ENCODE measurements at places on chromosomes 13 and 19.

GRCh38 chr19:40379446-40380198 is 10.4 kb downstream of the HIPK4 start:
- no peak for DNase-seq

DNA sequence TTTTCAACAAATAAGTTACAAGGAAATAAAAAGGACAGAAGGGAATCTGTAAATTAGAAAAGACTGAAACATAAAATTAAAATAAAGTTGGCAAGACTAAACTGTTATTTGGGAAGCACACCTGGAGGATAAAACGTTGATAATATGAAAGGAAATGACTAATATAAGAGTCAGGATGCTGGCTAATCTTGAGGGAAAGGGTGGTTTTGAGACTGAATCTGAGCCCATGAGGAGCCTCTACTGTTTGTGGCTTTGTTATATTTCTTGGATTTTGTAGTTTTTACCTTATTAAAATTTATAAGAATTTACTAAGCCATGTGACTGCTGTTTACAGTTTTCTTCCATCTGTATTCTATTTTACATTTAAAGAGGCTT is 718.0 kb upstream of the SPRY2 start:
- DNase-seq: no peak

DNA sequence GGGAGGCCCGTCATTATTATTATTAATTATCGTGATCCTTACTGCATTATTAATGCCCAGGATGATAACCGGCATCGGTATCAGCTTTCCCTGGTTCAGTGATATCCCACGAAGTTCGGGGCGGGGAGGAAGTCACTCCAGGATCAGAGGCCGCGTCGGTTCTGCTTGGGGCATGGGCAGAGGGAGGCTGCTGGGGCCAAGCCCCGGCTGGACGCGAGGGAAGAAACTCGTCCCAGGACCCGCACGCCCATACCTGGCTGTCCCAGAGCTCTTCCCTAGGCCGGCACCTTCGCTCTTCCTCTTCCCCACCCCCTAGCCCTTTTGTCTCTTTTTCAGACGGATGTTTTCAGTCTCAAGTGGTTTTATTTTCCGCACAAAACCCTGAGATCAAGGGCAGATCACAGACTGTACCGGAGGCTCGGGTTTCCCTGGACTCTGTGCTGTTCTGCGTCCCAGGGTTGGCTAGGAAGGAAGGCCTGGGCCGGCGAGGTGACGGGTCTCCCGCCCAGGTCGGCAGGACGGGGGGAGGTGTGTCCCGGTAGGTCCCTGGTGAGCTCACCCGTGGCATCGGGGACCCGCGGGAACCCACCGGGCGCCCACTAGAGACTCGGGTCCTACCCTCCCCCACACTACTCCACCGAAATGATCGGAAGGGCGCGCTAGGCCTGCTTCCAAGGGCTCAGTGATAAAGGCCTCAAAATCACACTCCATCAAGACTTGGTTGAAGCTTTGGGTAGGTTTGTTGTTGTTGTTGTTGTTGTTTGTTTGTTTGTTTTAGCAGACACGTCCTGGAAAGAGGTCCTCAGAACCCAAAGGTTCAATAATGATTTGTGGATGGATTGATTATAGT is 7.9 kb downstream of the ZIC2 start:
- no peak for DNase-seq

DNA sequence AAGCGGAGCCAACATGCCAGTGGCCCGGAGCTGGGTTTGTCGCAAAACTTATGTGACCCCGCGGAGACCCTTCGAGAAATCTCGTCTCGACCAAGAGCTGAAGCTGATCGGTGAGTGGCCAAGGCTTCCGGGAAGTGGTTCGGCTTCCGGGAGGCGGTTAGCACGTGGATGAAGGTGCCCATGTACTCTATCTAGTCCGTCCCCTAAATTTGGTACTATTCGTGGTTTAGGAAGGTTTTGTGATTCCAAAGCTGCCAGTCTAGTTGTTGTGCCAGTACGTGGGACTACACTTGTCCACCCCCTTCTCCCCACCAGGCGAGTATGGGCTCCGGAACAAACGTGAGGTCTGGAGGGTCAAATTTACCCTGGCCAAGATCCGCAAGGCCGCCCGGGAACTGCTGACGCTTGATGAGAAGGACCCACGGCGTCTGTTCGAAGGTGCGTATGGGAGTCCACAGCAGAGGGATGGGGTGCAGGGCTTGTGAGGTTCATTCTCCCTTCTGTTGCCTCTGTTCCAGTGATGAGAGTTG is 579 bp downstream of the RPS9 start:
- DNase-seq: no peak

DNA sequence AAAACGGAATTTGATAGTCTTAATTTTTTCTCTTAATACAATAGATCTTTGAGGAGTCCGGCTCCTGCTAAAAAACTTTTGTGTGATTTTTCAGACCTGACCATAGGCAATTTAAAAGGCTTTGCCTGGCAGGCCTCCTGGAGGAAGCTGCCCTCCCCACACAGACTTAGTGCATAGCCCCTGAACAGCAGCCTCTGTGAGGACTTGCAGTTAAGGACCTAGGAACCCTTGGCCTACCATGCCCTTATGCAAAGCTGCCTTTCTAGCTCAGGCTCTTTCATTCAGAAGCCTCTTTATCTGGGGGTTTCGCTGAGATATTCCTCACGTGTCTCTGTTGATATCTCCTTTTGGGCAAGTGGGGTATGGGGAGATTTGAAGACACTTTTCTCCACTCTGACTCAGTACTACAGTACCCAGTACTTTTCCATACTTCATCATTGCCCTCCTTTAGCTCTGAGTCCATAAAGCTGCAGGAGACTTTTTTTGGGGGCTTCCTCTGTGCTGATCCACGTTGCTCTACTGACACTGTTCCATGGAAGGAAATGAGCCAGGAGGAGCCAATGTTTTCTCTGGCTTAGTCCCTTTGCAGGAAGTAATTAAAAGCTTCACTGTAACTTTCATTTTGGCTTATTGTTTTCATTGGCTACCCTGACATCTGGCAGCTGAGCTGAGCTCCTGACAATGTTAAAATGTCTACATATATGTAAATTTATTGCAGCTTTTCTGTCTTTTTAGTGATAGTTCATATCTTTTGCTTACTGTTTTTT is 283.1 kb downstream of the TDRD3 start:
- DNase-seq: no peak

DNA sequence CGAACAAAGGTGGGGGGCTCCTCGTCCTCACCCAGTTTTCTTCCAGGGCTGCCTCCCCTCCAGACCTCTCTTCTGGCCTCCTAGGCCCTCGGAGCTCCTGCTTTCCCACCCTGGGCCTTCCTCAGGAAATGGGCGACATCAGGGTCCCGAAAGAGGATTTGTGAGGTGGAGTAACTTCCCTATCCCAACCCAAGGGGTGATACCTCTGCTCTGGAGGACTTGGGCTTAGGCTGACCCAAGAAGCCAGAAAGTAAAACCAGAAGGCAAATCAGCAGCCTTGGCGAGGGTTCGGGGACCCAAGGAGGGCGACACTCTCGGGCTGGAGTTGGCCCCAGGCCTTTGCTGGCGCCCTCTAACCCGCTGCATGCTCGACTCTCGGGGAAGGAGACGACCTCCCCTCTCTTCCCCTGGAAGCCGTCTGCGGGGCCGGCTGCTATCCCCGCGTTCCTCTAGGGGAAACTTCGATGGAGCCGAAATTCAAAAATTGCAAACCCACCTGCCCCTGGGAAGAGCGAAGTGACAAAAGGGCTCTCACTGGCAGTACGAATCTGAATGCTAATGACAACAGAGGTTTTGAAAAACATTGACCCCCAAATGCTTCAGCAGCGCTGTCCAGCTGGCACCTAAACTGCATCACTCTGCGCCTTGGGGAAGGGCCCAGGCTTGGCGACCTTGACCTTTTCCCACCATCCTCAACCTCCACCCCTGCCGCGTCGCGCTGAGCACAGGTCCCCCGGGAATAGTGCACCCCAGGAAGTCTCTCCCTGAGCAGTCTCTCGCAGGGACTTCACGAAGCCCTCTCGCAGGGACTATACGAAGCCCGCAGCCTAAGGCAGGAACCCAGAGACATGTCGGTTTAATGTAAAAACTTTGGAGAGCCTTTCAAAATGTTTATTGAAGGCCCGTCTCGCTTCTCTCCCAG is 2.4 kb downstream of the PDX1 start:
- DNase-seq: no peak

- DNase-seq: no peak
Observed at GRCh38 chr13:35957241-35957731, 173.9 kb downstream of the DCLK1 start.

DNA sequence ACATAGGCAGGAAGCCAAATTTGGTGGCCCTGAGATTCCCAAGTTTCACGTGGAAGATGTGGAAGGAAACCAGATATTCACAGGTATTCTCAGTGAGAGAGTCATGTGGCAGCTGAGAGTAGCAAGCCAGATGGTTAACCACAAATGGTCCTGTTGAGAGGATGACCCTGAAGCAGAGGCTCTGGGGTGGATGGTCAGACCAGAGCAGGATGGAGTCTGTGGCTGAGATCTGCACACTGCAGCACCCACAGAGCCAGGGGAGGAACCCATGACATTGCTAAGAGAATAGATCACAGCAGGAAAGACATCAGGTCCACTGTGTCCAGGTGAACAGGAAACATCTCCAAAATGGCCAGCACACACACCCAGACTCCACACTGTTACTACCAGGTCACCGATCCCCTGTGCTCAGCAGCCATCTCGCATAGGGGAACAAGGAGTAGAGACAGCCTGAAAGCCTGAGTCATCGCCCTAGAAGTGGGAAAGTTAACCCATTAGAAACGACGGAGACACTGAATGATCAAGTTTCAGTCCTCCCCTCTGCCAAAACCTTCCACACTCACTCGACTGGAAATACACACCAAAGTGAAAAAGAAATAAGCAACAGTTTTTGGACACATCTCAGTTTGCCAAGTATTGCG is 160.0 kb downstream of the RBM26 start:
- DNase-seq: no peak

- DNase-seq: no peak
Observed at GRCh38 chr13:30799356-30799824, 64.0 kb downstream of the ALOX5AP start.

DNA sequence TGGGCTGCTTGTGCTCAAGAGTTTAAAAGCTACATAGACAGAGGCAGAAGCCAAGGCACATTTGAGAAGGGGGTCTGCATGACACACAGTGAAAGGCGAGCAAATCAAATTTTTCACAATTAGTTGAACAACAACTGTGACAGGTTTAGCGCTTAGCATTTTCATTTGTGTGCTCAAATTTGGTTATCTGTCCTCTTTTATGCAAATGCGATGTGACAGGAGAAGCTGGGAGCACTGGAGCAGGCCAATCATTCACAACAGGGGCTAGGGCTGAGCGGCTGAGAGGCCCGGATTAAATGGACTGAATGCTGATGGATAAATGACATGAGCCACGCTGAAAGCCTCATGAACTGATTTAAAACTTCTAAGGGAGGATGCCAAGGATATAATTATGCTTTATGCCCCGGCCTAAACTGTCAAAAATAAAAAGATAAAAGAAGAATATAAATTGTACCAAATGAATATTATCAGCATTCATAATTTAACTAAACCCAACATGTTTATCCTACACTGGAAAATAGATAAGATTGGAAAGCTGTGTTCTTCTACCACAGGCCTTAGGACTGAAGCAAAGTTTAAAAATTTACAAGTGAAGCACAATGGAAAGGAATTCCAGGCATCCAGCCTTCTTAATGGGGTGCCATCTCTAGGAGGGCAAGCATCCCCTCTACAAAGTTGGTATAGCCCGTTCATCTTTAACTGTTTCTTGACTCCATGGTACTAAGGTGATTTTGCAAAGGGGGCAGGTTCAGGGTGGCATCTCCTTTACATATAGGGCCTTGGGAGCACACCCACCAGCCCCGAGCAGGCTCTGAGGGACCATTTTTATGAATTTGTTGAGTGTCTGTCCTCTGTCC is 117.9 kb downstream of the RBM26 start:
- no peak for DNase-seq
